ENCODE measurements at places on chromosomes 11 and 22.

DNA sequence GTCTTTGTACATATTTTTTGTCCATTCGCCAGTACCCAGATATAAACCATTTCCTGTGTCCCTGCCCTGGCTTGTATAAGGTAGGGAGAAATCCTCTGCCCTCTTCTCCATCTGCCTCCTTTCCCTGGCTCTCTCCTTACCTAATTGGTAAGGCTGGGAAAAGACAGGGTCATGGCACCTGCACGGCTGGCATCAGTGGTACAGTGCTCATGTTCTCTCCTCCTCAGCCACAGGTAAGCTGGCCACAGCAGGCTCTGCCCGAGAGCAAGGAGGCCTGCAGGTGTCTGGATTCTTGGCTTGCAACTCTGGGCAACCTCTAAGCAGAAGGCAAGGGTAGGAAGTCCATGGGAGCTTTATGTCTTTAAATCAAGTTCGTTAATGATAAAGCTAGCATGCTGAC lies 419.9 kb downstream of the BUD13 start:
- no peak for DNase-seq

DNA sequence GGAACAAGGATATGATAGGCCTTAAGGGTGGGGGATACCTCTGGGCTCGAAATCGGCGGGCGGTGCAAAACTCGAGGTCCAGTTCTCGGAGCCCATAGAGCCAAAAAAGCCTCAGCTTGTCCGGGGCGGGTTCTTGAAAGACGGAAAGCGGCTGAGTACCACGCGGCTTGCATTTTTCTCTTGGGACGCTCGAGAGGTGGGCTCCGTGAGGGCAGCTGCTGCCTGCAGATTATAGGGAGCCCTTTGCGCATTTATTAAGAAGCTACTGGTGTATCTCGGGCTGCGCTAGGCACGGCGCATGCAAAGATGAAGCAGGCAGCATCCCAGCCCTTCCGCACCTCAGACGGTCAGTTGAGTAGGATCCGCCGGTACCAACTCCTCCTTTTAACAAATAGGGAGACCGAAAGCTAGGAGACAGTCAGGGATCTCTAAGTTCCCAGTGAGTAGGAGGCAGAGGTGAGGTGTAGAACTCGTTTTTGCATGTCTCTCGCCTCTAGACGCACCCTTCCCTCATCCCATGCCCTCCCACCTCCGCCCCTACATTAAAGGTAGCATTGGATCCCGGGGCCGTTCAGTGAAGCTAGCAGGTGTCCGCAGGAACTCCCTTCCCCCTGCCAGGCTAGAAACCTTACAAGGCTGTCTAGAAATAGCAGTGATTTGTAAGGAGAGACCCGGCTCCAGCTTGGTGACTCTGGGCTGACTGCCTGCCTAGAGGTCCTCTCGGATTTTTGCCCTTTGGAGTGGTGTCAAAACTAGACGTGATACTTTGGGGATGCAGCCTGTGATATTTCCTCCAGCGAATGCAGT lies 768 bp downstream of the LDHA start:
- DNase-seq: no peak

- peak; percentile 87 for DNase-seq
Measured at GRCh38 chr11:46296528-46297448, 19.3 kb downstream of the CREB3L1 start.

- DNase-seq: peak; percentile 77
Measured at GRCh38 chr11:128342511-128343134, 244.7 kb downstream of the ETS1 start.

DNA sequence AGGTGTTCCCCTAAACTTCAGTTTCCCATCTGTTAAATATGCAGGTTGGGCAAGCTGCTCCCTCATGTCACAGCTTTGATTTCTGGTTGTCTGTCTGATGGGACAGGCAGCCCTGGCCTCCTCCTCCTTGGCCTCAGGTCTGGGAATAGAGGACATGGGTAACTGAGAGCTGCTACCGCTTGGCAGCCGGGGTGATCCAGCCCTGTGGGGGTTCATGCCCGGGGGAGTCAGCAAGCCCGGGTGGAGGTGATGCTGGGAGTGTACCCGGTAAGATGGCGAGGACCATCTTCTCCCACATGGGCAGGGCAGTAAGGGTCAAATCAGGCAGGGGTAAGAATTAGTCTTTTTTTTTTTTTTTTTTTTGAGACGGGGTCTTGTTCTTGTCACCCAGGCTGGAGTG lies 845.0 kb downstream of the TBC1D22A start:
- no peak for DNase-seq

DNA sequence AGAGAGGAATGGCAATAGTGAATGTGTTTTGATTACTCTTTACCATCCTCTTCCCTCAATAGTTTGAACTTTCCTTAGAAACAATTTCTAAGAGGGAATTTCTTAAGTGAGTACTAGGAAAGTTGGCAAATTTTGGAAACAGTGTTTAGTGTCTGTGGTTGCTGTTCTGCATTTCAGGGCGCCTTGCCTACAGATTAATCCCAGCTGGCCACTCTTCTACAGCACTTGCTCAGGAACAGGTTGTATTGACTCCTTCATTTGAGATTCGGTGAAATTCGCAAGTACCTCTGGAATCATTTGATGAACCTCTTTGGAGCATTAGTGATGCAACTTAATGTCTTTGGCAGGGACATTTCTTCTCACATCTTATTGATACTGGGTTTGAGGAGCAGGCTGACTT lies 28.3 kb downstream of the JAM3 start:
- DNase-seq: peak; percentile 20

GRCh38 chr22:28521451-28521850 lies 158.2 kb downstream of the TTC28 start:
- no peak for DNase-seq

- no peak for DNase-seq
Measured at GRCh38 chr22:40789131-40789530, 30.0 kb downstream of the SLC25A17 start.

GRCh38 chr22:17368554-17369438 lies 464 bp upstream of the CECR2 start:
- DNase-seq: peak; percentile 17

DNA sequence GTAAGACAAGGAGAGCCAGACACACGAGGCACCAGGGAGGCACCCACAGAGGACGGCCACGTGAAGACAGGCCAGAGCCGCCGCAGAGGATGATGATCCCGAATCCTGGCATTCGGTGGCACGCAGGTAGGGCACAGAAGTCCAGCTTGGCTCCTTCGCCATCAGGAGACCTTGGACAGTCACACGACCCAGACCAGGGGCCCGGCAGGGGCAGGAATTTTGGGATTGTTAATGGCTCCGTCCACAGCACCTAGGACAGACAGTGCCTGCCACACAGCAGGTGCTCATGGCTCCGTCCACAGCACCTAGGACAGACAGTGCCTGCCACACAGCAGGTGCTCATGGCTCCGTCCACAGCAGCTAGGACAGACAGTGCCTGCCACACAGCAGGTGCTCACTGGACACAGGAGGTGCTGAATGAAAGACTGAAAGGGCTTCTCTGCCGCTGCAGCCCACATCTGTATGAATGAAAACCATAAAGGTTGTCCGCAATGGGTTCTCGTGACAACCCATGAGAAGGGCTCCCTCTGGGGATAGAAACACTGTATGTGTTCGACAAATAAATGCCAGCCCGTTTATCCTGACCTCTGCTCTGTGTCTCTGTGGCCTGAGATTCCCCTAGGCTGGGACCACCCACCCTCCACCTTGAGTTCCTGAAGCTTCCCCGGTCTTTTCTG lies 341.6 kb downstream of the CTTN start:
- DNase-seq: no peak

DNA sequence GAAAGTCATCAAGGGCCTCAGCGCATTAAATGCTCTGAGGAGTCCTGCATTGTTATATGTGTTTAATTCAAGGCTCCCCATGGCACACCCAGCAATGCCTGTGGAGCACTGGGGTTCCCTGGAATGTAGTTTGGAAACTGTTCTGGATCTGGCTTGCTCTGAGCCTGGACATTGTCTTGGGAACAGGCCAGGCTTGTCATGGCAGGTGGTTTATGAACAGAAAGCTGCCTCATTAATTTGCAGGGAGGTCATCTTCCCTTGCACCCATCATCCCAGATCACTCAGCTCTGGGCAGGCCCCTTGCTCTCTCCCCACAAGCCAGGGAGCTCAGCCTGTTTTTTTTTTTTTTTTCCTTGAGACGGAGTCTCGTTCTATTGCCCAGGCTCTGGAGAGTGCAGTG lies 32.9 kb downstream of the RPS6KA4 start:
- no peak for DNase-seq

- DNase-seq: no peak
Measured at GRCh38 chr11:73412308-73412707, 36.1 kb downstream of the RELT start.

- no peak for DNase-seq
Measured at GRCh38 chr22:20776624-20777405, 2.9 kb downstream of the SERPIND1 start.

DNA sequence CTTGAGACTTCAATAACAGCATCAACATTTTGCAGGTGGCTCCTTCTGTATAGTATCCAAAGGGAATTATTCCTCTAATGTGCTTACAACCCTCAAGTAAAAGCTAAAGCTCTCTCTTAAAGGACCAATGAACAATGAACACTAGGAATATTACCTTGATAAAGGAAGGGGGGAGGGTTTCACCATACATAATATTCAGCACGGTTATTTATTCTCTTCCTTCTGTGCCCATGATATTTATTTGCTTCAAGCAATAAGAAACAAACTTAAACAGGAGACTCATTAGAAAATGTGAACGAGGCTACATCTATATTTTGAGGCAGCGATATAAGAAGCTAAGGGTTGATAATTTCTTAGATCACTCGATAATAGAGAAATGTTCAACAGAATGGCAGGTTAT lies 21.2 kb downstream of the BLID start:
- DNase-seq: no peak

- no peak for DNase-seq
Measured at GRCh38 chr11:68854273-68854958, 12.7 kb upstream of the CPT1A start.

GRCh38 chr11:44313761-44314489 lies 4.0 kb upstream of the ALX4 start:
- DNase-seq: no peak

- DNase-seq: peak; percentile 48
Measured at GRCh38 chr22:39325392-39325932, 6.0 kb upstream of the RPL3 start.

- DNase-seq: no peak
Measured at GRCh38 chr11:80307676-80308075, 866.8 kb upstream of the TENM4 start.

DNA sequence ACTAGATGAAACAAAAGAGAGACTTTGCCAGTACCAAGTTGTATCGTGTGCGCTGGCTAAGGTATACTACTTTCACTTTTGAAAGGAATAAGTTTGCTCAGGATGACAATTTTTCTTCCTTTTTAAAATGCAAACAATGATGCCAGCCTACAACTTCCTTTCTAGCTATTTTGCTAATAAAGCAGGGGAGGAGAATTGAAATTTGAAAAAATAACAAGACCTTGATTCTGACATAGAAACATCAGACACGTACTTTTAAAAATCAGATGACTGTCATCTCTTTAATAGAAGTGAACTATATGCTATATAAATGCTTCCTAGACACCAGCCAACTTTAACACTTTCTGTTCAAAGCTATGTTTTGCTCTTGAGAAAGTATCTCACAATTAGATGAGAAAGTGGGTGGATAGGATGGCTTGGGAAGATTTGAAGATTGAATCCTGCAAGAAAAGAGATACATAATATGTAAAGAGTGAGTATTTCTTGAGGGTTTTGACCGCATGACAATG lies 41.7 kb upstream of the BLID start:
- no peak for DNase-seq

DNA sequence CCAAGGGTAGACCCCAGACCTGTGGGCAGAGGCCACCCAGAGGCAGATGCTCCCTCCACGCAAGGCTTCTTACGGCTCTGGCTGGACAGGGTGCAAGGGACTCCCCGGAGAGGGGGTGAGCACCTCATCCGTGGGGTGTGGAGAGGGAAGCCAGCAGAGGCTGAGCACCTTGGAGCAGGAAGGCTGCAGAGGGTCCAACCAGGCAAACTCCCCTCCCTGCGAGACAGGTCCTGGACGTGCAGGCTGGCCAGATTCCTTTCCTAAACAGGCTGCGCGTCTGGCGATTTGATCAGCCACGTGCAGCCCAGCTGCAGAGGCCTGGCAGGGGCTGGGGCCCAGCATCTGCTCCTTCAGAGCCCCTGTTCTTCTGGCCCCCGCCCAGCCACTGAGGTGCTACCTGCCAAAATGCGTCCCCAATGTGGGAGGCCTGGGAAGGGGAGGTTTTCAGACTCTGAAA lies 49.3 kb downstream of the WNT11 start:
- DNase-seq: no peak

- DNase-seq: peak; percentile 49
Measured at GRCh38 chr11:88886796-88887195, 179.0 kb downstream of the GRM5 start.

- no peak for DNase-seq
Measured at GRCh38 chr22:37184816-37185541, 3.1 kb downstream of the C1QTNF6 start.

GRCh38 chr11:19912958-19913892 lies 200.6 kb downstream of the NAV2 start:
- no peak for DNase-seq

DNA sequence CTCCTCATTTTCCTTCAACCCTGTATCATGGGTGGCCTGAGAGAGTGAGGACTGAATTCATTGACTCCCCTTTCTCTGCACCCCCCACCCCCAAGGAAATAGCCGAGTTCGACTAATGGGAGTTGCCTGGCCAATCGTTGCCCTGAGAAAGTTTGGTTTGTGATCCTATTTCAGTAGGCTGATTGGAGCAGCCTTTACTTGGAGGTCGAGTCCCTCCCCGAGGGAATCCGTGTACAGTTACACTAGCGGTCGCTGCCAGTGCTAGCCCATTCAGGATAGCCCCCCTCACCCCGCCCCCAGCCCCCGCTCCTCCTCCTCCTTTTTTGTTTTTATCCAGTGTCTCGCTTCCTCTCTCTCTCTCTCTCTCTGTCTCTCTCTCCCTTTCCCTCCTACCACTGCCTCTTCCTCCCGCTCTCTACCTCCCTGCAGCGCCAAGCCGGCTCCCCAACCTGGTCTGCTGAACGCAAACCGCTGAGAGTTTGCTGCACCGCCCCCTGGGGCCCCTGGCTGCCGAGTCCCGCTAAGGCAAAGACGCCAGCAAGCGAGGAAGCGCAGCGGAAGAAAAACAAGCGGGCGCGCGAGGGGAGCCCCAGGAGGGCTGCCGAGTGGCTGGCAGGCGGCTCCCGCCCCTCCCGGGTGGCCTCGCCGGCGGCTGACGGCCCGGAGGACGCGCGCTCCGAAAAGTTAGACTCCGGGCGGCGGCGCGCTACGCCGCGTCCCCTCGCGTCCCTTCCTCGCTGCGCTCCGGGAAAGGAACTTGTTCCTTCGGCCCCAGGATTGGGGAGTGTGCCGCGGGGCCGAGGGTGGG lies at the start of gene GRAMD1B:
TSS of gene GRAMD1B (plus strand) at position 357 of the 808 bp plus-strand sequence. CDS start 524 bp downstream, outside the sequence.
- peak; percentile 86 for DNase-seq
